ENCODE measurements at places on chromosomes 2 and 18.

GRCh38 chr2:235542733-235543127 lies 48.9 kb downstream of the AGAP1 start:
- peak; percentile 39 for DNase-seq

DNA sequence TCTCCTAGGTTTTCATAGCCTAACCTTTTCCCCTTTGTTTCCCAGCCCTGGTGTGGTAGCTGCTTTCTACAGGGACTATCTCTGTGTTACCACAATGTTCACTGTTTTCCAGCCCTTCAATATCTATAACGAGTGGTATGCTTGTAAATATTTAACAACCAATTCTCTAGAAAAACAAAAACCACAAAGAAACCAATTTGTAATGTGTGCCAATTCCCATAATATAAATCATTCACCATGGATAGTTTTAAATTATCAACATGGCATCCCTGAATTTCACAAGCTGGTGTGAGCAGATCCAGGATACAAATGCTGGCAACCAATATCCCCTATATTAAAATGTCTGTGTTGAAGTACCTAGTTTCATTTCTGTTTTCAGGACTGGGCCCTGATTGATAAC lies 207.5 kb upstream of the FBXO11 start:
- no peak for DNase-seq

DNA sequence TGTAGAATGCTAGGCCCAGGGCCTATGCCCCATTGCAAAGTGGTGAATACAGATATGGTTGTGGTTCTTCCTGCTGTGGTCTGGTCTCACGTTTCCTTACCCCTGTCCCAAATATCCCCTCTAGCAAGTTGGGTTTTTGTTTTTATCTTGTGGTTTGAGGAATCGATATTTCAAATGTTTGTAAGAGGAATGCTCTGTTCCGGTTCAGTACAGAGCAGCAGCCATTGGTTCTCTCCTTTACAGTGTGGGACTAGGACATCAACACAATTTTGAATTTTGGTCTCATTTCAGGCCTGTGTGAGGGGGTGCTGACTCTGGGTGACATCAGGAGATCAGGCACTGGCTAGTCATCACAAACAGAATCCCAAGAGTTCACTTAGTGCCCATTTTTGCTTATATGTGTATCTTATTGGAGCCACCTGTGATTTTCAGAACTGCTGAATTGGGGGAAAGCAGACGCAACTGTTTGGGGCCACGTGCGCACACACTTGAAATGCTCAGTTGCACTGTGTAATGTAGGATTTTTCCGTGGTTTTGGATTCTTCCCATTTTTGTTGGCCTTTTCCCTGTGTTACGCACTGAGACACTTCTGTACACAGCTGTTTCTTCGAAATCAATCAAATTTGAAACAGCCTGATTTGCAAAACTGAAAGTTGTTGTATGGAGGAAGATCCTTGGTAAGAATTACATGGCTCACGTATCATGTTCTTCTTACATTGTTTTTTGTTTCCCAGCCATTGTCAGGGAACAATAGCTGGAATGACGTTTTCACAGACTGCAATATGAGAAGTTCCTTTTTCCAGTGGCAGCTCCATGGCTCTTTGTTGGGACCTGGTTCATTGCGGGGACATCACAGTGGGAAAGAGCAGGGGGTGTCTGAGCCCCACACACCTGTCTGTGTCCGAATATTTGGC lies 8.6 kb downstream of the SH3BP4 start:
- DNase-seq, result no peak

GRCh38 chr2:229124136-229124535 lies 147.0 kb downstream of the PID1 start:
- no peak for DNase-seq

GRCh38 chr2:80007777-80008503 lies 296.6 kb downstream of the LRRTM1 start:
- no peak for DNase-seq

DNA sequence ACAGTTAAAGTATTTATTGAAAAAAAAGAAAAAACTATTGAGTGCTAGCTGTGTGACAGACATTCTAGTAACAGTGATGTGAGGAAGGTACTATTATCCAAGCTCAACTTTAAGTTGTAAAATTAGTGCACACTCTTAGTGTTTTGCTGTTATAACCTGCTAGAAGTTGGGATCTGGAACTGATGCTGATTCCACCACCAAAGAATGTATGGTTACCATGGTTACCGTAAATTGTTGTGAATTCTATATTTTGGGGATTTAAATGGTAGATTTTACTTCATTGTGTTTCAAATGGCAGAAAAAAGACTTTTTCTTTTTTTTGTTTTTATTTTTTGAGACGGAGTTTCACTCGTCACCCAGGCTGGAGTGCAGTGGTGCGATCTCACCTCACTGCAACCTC lies 5.3 kb downstream of the AGFG1 start:
- DNase-seq, result no peak

DNA sequence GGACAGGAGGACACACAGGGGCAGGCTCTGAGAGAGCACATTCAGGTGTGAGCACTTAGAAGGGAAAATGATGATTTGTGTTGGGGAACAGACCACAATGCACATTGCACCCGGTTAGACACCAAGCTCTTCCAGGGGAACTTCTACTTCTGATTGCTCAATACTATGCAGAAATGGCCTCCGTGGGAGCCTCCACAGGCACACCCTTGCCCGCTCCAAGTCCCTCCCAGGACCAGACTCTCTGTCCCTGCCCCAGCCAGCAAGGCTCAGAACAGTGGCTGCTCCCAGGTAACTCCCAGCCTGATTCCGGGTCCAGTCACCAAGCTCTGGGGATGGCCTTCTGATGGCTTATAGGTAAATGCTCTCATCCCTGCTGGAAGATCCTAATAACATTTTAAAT lies 56.2 kb downstream of the BCL2L11 start:
- no peak for DNase-seq

DNA sequence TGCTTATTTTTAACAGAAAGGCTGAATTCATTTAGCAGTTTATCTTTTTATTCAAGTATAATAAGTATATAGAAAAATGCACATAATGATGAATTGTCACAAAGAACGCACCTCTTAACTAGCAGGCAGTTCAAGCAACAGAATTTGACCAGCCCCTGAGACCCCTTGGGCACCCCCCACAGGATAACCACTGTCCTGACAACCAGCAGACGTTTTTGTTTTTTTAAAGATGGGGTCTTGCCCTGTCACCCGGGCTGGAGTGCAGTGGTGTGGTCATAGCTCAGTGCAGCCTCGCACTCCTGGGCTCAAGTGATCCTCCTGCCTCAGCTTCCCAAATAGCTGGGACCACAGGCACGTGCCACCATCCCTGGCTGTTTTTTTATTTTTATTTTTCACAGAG lies 14.0 kb downstream of the PRELID3A start:
- DNase-seq, result no peak

DNA sequence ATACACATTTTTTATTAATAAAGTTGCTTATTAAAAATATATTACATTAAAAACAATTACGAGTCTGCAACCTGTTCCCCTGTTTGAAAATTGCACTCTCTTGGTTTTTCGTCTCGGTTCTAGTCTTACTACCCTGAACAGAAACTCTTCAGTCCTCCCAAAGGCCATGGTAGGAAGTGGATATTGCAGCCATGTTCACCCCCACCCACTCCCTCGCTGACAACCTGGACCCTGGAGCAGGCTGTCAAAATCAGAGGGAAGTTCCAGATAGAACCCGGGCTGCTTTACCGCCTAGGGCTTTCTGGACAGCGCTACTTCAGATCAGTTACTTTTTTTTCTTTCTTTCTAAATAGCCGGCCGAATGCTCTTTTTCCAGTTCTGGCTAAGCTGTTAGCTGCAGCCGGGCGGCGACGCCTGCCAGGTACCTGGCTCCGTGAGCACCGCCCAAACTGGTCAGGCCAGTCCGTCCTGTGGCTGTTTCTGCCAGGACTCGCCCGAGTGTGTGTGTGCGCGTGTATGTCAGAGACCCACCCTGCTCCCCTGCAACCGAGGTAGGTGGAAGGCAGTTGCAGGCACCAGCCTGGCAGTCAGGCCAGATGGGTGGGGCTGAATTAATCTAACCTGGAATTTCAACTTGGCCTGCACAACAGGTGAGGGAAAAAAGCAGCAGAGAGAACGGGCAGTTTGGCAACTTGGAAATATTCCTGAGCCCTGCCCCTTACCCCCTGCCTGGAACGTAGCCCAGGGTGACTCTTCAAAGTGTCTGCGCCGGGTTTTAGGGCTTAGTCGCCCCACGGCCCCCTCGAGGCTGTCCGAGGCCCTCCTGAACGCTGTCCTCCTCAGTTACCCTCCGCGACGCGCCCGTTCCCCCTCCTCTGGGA lies 1.1 kb upstream of the TET3 start:
- DNase-seq, result peak; percentile 66

GRCh38 chr2:10906926-10907625 lies 4.7 kb upstream of the KCNF1 start:
- no peak for DNase-seq

GRCh38 chr2:111975053-111975552 lies 76.7 kb downstream of the MERTK start:
- DNase-seq, result no peak

- no peak for DNase-seq
Observed at GRCh38 chr2:231965102-231965501, 3.6 kb downstream of the DIS3L2 start.

- DNase-seq, result no peak
Observed at GRCh38 chr18:3554811-3555427, 104.9 kb downstream of the TGIF1 start.

DNA sequence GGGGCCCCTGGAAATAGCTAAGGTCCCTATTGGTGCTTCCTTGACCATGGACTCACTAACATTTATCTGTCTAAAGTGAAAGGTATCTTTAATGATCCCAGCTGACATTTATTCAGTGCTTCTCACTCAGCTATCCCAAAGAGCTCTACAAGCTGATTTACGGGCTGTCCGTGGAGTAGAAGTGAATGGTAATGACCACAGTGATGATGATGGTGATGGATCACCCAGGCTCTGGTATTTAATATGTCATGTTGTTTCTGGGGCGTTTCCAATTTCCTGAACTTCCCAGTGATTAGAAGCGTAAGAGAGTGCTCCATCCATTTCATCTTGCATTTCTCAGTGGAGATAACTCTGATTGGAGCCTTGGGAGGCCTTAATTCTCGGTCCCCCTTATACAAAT lies 304.3 kb downstream of the HRH4 start:
- DNase-seq, result no peak

DNA sequence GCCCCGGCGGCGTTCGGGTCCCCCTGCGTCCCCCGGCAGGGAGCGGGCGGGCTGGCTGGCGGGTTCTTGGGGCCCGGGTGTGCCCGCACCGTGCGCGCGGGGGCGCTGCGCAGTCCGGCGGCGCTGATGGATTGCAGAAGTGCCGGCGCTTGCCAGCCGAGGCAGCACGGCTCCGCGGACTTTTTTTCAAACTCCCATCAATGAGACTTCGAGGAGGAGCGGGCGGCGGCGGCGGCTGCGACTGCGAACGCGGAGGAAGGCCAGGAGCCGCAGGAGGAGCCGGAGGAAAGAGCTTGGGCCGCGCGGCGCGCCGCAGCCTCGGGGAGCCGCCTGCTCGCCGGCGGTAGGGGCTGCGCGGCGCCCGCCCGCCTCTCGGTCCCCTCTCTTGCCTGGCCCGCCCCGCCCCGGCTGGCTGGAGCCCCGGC lies at the start of gene GLI2:
Gene GLI2, plus strand, starts transcription at position 123 of the 425 bp plus-strand sequence. CDS start 61,453 bp downstream, outside the sequence.
- no peak for DNase-seq

Data from HuH-7.5 (cell line).